Stimulated activated CD8-positive, alpha-beta memory T cell treated with anti-CD3 and anti-CD28 coated beads, Interleukin-4, amount 100 ng/mL, for 1 hour (primary cell): ENCODE measurements at places on chromosomes 4 and X.

DNA sequence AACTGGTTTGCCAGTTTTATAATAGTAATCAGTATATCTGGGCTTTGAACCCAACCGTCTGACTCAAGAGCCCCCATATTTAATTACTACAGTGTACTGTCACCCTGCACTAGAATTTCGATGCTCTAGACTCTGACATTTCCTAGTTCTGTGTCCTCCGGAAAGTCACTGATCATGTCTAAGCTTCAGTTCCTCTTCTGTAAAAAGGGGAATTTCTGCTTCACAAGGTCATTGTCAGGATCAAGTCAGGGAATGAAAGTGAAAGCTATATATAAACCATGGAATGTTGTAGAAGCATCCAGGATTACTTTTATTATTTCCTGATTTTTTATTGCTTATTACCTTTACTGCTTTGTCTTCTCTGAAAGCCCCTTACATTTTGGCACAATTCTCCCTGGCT is 4.0 kb upstream of the KCNIP4 start:
- DNase-seq, result no peak

GRCh38 chrX:48493890-48494364 is 14.9 kb upstream of the PORCN start:
- no peak for DNase-seq

- DNase-seq, result no peak
Measured at GRCh38 chrX:126855839-126856524, 36.5 kb downstream of the PRR32 start.

DNA sequence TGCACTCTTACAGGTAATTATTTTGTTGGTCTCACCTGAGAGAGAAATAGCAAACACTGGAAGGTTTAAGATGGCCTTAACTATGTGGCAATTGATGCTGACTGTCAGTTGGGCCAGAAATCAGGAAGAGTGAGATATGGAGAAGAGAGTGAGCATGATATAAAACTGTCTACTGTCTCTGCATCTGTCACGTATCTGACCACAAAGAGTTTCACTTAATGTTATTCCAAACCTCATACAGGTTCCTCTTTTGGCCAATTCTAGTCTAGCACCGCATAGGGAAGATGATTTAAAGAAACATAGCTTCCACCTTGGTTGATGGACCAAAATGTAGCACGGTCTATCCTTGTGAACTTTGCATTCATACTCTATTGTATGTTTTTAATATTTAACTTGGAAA is 381.0 kb upstream of the BOD1L1 start:
- DNase-seq, result no peak

- no peak for DNase-seq
Measured at GRCh38 chrX:74788545-74789086, 136.6 kb downstream of the NEXMIF start.

- no peak for DNase-seq
Measured at GRCh38 chr4:157895205-157895604, 277.6 kb downstream of the GASK1B start.

DNA sequence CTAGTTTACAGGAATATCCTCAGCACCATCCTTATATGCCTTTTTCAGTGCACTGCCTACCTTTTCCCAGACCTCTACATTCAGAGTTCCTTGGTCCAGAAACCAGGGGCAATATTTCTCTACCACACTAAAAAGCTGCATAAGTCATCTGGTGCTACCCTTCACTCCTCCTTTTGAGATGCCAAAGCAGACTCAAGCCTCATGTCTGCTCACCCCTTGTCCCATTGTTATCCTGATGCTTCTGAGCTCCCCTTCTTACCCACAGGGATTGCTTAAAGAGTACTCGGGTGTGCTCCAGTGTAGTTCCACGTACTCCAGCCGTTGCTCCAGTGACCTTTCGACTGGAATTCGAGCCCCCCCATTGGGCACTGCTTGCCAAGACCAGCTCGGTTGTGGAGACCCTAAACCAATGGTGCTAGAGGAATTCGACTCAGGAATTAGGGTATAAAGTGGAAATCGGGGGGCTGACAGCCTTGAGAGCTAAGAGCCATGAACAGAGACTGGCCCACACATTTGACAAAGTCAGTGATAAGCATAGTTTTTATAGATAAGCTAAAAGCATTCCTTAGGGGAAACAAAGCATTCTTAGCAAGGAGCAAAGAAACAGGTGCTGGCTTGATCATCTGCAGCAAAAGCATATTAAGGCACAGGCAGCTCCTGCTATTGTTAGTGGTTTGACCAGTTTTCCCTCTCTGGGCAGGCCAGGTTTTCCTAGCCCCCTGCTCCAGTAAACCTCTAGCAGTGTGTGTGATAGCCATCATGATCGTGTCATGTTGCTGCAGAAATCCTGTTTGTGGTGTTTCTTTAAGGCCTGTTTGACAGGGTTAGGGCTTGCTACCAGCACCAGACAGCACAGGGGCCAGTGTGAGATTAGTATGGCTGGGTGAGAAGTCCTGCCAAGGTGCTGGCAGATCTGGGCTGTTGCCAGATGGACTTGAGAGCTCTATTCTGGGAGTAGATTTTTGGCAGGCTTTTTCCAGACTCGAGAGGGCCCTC is 57.5 kb upstream of the WDR1 start:
- no peak for DNase-seq

DNA sequence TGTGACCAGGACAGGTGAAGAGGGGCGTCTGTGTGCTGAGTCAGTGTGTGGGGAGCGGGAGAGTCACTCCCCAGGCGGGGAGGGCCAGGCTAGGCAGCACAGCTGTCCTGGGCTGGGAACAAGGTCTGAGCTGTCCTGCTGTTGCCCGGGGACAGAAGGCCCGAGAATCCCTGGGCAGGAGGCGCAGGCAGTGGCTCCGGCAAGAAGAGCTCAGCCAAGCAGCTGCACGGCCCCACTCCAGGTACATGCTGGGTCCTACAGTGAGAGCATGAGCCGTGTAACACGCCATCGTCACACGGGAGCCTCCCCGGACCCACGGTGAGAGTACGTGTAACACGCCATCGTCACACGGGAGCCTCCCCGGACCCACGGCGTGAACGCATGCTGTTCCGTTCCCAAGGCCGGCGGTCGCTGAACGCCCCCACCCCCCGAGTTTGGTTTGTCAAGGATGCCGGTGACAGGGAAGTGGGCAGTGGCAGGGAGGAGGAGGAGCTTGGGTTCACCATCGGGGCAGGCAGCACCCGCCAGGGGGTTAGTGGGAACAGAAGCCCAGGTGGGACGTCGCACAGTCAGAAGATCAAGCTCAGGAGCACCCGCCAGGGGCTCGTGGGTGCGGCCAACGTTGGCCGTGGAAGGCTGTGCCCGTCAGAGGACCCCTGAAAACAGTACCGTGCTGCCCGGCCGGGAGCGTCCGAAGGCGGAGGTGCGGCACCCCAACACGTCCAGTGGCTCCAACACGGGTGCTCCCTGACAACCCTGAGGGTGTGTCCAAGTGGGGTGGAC is 15.6 kb downstream of the PPP2R3B start:
- DNase-seq, result no peak

DNA sequence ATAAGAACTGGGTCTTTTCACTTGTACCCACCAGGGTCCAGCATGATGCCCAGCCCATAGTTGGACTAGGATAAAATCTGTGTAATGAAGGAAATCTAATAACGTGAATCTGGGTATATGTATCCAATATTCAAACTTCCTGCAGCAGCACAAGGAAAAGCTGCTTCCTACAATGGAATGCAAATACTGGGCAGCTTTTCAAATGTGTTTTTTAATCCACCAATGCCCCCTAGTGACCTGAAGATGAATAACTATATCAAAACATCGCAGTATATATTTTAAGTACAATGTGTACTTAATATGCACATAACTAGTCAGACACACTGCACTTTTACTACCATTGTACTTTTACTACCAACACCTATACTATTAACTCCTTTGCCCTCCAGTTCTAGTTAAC is 5.3 kb downstream of the APOO start:
- no peak for DNase-seq

GRCh38 chr4:1330761-1331590 is 16.0 kb upstream of the UVSSA start:
- DNase-seq, result peak; percentile 25

- DNase-seq, result no peak
Measured at GRCh38 chr4:158991534-158992155, 111.2 kb upstream of the RAPGEF2 start.
